Colonic mucosa (tissue), 4 donors: ENCODE measurements at places on chromosomes 2 and 18. TPM values are rescaled to one million over a fixed set of nuclear protein-coding genes. Genes with fewer than 3 reads are reported as not detected.

- peak; percentile 86 for DNase-seq
Observed at GRCh38 chr2:108971661-108972566, 17.1 kb downstream of the EDAR start.

- DNase-seq, result no peak
Observed at GRCh38 chr2:161847910-161848309, 223.7 kb downstream of the SLC4A10 start.

- DNase-seq, result no peak
Observed at GRCh38 chr2:237894986-237895543, 35.6 kb downstream of the RAMP1 start.

GRCh38 chr2:239318151-239318611 is 82.6 kb downstream of the HDAC4 start:
- DNase-seq, result peak; percentile 12

GRCh38 chr2:135743860-135744259 is 2.2 kb downstream of the UBXN4 start:
- no peak for DNase-seq

DNA sequence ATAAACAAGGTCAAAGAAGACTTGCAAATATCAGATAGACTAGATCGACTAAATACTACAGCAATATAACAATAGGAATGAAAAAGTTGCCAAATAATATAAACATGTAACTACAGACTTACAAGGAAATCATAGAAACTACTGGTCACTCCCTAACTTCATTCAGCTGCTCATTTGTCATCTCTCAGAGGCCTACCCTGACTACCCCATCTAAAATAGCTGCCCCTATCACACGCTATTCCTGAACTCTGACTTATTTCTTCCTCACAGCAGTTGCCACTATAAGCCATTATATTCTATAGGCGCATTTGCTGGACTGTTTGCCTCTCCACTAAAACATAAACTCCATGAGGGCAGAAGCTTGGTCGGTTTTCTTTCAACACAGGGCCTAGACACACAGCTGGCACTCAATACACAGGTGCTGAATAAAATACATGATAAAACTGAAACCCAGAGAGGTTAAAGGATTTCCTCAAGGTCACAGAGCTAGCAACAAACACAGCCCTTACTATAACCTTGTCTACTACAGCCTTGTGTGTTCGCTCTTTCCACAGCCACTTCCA is 1.8 kb downstream of the STRN start:
- no peak for DNase-seq

DNA sequence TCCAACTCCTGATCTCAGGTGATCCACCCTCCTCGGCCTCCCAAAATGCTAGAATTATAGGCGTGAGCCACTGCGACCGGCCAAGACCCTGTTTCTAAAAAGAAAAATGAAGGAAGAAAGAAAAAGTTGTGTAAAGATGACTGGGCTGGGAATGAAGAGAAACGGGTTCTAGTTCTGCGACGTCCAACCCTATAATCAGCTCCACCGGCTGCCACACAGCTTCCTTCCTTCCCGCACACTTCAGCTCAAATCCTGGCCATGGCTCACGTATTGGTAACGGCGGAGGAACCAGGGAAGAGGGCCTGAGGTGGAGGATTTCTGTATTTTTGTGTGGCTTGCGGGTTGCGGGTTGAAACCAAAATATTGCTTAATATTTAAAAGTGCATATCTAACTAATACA is 88.1 kb downstream of the MYL12B start:
- DNase-seq, result no peak

DNA sequence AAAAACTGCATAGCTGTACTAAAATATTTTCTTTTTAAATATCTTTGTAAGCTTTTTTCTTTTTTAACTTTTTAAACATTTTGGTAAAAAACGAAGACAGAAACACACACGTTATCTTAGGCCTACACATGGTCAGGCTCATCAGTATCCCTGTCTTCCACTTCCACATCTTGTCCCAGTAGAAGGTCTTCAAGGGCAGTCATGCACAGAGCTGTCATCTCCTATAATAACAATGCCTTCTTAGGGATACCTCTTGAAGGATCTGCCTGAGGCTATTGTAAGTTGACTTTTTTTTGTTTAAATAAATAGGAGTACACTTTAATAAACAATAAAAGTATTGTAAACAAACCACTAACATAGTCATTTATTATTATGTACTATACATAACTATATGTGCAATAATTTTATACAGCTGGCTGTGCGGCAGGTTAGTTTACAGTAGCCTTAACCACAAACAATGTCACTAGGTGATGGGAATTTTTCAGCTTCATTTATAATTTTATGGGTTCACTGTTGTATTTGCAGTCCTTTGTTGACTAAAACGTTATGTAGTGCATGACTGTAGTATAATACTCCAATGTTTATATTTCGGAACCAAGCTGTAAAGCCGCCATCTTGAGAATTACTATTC is 124.4 kb downstream of the MAP4K4 start:
- DNase-seq, result no peak

GRCh38 chr2:150690261-150690660 is 202.8 kb upstream of the RND3 start:
- DNase-seq, result no peak

GRCh38 chr2:214103276-214104001 is 307.4 kb upstream of the VWC2L start:
- peak; percentile 44 for DNase-seq

DNA sequence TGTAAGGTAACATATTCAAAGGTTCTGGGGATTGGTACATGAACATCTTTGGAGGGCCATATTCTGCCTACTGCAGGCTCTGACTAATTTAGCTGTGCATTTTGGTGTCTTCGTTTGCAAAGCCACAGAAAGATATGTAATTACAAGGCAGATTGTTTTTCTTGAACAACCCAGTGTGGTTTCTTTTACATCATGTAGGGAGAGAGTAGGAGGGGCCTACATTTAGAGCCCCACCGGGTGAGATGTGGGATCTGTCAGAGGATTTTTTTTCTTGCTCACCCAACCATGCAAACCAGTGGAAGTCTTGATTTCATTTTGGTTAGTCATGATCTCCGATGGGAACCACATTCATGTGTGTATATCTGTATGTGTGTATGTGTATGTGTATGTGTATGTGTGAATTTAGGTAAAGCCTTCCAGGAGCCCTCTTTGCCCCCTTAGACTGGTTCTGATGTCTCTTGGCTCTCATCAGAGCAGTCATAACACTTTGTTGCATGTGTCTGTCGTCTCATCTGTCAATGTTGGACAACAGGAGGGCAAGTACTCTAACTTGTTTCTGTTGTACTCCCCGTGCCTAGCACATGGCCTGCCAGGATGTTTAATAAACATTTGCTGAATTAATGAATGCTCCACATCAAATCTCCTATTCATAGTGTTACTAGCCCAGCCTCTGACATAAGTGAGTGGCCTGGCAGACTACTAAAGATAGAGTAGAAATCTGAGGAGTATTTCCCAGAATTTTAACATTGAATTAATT is 239.9 kb downstream of the MTX2 start:
- DNase-seq, result no peak

GRCh38 chr18:58172031-58172430 is 128.0 kb downstream of the NEDD4L start:
- no peak for DNase-seq

DNA sequence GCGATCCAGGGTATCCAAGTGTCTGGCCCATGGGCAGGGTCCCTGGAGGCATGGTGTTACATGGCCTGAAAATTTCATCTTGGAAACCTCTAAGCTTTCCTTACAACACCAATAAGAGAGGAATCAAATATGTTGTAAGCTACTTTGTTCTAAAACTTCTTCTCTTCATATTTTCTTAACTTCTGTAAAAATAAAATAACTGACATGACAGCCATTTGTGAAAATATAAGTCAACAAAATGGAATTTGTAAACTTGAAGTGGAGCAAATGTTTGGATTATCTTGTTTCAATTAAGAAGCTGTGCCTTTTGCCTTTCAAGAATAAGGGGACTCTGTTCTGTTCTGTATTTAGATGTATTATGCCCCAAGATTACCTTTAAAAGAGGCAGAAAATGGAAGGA is 319.7 kb downstream of the LPIN1 start:
- no peak for DNase-seq

DNA sequence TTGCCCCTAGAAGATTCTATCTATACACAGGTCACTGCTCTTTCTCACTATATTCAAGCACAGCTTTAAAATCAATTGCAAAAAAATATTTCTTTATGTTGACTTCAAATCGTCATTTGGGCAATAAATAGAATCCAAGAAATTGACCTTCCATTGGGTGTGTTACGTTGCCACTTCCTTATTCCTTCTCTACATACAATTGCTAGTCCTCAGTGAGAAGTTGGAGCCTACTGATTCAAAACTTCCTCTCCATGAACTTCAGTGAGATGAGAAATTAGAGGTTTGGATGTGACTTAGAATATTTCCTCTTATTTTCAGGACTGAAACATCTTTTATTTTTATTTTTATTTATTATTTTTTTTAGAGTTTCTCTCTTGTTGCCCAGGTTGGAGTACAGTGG is 40.3 kb downstream of the PMAIP1 start:
- DNase-seq, result no peak

GRCh38 chr2:176747928-176748327 is 464.7 kb upstream of the HNRNPA3 start:
- DNase-seq, result no peak

DNA sequence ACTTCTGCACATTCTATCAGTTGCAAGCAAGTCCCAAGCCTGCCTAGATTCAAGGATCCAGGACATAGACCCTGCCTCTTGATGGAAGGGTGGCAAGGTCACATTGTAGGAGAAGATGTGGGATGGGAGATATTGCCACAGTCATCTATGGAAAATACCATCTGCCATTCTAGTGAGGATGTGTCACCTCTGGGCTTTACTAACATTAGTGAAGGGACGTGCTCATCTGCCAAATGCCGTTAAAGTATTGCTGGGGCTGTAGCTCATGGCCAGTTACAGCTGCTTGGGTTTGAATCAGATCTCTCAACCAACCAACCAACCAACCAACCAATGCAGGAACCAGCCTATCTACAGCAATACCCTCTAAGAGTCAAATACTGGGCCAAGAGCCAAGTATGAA is 49.0 kb downstream of the E2F6 start:
- no peak for DNase-seq

- no peak for DNase-seq
Observed at GRCh38 chr2:10058251-10059015, 15.1 kb downstream of the KLF11 start.

- no peak for DNase-seq
Observed at GRCh38 chr2:226208726-226209125, 590.9 kb downstream of the IRS1 start.

GRCh38 chr2:41116106-41116797 is 664.4 kb upstream of the SLC8A1 start:
- no peak for DNase-seq

GRCh38 chr18:26190506-26190905 is 35.7 kb upstream of the TAF4B start:
- DNase-seq, result no peak

- peak; percentile 27 for DNase-seq
Observed at GRCh38 chr18:44130376-44130942, 550.2 kb upstream of the SETBP1 start.

- DNase-seq, result peak; percentile 37
Observed at GRCh38 chr2:64203858-64204632, 59.8 kb upstream of the PELI1 start.

- no peak for DNase-seq
Observed at GRCh38 chr2:210207929-210208328, 17.3 kb downstream of the ACADL start.

GRCh38 chr2:83782122-83782521 is 677.0 kb downstream of the SUCLG1 start:
- DNase-seq, result no peak

- peak; percentile 85 for DNase-seq
Observed at GRCh38 chr2:218398437-218399390, 954 bp upstream of the CTDSP1 start.

Gene MTIF2
- total RNA-seq, result 39.1 TPM

Gene TRIM54
- not detected for total RNA-seq

Gene KIF1A
- total RNA-seq, result 1.9 TPM

Gene ADCYAP1
- 0.32 TPM for total RNA-seq

Gene FSHR
- not detected for total RNA-seq

Gene CENPA
- total RNA-seq, result 22.7 TPM

Gene BCL11A
- total RNA-seq, result 22.9 TPM

Gene FAM161A
- 0.80 TPM for total RNA-seq
